ENCODE measurements at places on chromosomes 4 and X. TPM values are rescaled to one million over a fixed set of nuclear protein-coding genes. Genes with fewer than 3 reads are reported as not detected.

Gene SLC30A9
- 38.2 TPM for total RNA-seq

Gene GAR1
- 18.2 TPM for total RNA-seq

Gene FHIP1A
- 0.45 TPM for total RNA-seq

Gene TMEM35A
- total RNA-seq, result not detected

Gene TRAM1L1
- total RNA-seq, result not detected

Gene REPS2
- total RNA-seq, result 0.31 TPM

Gene ESX1
- not detected for total RNA-seq

Gene TNIP3
- 3.0 TPM for total RNA-seq

Gene FAM47E
- 0.78 TPM for total RNA-seq

Gene RS1
- total RNA-seq, result not detected

Gene MAGEB18
- total RNA-seq, result not detected

Gene GLRA2
- total RNA-seq, result not detected

Gene STPG2
- not detected for total RNA-seq

Gene SLC6A14
- total RNA-seq, result not detected

Gene LEF1
- total RNA-seq, result 281 TPM

Gene TCEAL7
- not detected for total RNA-seq

Gene HTRA3
- not detected for total RNA-seq

Gene ANKRD50
- 0.28 TPM for total RNA-seq

Gene IL9R
- total RNA-seq, result 31.4 TPM
